BJ (cell line): ENCODE measurements at places on chromosomes 7 and 10. TPM values are rescaled to one million over a fixed set of nuclear protein-coding genes. Genes with fewer than 3 reads are reported as not detected.

MTG1 gene
- 30.9 and 38.1 TPM in 2 replicates for polyA plus RNA-seq

RP9 gene
- polyA plus RNA-seq = 16.2 and 18.6 TPM in 2 replicates

FGL2 gene
- polyA plus RNA-seq = 0.01 TPM in 1 of 2 replicates, not detected in the other

AKR1D1 gene
- polyA plus RNA-seq = not detected in 2 replicates

DDC gene
- not detected in 2 replicates for polyA plus RNA-seq

OPN4 gene
- polyA plus RNA-seq = not detected in 2 replicates

ODAD2 gene
- 3.9 and 7.5 TPM in 2 replicates for polyA plus RNA-seq

BTBD16 gene
- not detected in 2 replicates for polyA plus RNA-seq

ENTPD1 gene
- 0.04 and 0.20 TPM in 2 replicates for polyA plus RNA-seq

TAS2R3 gene
- 0.29 TPM in 1 of 2 replicates, not detected in the other for polyA plus RNA-seq

DNA sequence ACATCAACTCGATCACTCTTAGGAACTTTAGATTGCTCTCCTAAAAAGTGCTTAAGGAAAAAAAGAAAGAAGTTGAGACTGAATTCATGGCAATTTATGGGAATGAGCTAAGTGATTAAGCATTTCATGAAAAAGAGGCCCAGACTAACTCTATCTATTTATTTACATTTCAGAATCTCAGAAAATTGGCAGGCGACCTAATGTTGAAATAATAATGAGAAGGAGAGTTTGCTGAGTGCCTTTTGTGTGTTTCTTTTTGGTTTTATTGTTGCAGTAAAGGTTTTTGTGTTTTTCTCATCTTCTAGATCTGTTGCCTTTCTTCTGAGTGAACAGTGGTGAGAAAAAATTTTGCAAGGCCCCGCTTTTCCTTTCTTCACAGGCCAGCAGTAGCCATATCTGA, 3.8 kb downstream of the GRK5 start:
- peak; percentile 87 for DNase-seq

DNA sequence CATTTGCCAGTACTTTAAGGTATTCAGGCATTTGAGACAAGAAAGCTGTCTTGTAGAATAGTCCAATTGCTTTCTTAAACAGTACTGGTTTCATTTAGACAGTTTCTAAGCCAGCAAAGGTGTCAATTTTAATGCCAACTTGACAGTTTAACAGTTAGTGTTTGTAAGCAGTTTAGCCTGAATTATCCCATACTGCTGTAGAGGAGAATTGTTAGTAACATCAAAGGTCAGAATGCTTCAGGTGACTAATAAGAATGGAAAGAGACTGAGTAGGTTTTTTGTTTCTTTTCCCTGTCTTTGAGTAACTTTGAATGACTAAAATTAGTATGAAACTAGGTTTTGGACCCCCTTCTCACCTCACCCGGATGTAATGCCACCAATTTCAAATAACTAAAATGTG, 29.5 kb upstream of the VDAC2 start:
- DNase-seq = no peak

DNA sequence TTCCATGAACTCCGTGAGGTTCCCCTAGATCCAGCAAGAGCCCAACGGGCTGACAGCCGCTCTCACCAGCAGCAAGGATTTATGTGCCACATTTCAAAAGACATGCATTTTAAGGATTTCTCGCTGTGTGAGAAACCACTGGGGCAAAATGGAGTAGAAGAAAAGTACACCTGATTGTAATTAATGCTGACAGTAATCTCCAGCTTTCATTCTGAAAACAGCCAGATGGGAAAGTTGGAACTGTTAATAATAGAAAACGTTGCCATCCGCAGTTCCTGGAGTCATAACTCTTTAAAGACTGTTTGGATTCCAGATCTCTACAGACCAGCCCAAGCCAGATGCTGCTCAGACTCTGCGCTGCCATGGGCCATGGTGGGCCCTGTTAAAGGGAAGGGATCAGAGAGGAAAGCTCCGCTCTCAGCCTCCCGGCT, 216.9 kb upstream of the GLI3 start:
- peak; percentile 27 for DNase-seq

GRCh38 chr7:64314566-64314965, 805 bp downstream of the ZNF736 start:
- no peak for DNase-seq

GRCh38 chr7:65307651-65308299, 65.9 kb upstream of the ZNF92 start:
- DNase-seq = no peak

GRCh38 chr10:10629512-10629911, 388.2 kb upstream of the CELF2 start:
- no peak for DNase-seq

GRCh38 chr10:34181553-34182300, 633.4 kb downstream of the PARD3 start:
- DNase-seq = no peak

DNA sequence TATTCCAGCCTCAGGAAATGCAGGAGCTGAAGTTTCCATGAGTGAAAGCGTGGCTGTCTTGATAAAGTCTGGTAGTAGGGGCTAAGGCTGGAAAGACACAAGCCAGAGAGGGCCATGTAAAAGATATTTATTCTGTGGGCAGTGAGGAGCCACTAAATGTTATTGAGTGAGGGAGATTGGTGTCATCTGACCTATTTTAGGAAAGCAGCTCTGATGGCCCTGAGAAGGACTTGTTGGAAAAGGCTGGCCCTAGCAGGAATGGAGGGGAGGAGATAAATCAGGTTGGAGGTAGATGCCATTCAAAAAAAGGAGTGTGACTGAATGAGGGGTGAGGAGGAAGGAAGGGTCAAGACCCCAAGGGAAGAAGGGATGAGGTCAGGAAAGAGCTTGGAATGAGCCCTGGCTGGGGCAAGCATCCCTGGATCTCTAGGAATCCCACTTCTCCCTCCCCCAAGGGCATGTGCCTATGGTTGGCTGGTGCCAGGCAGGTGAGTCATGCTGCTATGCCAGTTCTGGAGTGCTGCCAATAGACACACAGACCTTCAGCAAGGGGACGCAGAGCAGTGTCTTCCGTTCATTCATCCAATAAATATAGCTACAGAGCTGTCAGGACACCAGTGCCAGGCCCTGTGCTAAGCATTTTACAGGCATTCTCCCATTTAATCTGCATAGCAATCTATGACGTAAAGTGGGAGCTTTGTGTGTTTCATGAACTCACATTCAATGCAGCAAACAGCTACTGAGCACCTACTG, 2.0 kb downstream of the ANKRD2 start:
- DNase-seq = no peak

GRCh38 chr10:97140902-97141745, 44.6 kb downstream of the SLIT1 start:
- no peak for DNase-seq

- no peak for DNase-seq
These were observed 2.0 kb downstream of the ZMIZ1 start for GRCh38 chr10:79070606-79071395.

- DNase-seq = no peak
These were observed 401.9 kb downstream of the TNS3 start for GRCh38 chr7:47179812-47180515.

DNA sequence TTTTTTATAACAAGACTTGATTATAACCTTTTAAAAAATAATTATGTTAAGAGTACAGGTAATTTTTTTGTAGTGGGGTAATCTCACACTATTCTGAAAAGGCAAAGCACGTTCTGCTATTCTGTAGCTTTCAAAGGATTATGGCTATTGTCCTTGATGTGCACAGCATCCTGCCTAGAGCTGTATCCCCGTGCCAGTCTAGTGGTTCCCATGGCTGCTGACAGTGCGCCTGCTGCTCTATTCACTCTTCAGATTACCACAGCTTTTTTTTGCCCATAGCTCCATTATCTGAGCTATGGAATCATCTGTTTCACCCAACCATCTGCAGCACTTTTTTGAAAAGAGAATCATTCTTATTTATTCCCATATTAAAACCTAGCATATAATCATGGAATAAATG, 723.4 kb downstream of the PHTF2 start:
- no peak for DNase-seq

- no peak for DNase-seq
These were observed 168.4 kb upstream of the IMMP2L start for GRCh38 chr7:111730476-111731300.

DNA sequence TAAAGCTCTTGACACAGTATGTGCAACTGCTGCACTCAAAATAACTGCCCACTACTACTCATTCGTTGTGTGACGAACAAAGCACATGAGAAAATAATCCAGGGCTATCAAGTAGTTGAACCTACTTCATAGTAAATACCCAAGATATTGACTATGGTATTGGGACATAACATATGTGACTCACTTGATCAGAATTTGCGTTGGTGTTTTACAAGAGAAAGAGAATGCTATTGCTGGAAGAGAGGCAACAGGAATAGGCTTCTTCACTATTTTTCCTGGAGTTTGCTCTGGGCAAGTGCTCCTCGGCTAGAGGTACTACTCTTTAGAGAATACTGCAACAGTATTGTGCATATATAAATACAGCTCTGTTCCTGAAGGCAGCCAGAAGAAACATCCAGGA, 2.5 kb downstream of the DGKB start:
- no peak for DNase-seq

DNA sequence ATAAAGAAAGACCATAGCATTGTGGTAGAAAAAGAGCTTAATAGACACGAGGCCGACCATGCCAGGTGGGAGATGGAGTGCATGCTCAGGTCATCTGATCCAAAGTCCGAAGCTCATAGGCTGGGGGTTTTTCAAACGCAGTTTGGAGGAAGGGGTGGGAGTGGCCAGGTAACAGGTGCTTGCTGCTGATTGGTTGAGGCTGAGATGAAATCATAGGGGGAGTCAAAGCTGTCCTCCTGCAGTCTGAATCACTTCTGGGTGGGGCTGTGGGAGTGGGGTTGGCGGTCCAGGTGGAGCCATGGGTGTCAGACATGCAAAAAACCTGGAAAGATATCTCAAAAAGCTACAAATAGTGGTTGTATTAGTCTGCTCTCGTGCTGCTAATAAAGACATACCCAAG, 2.8 kb upstream of the ERCC6 start:
- no peak for DNase-seq

DNA sequence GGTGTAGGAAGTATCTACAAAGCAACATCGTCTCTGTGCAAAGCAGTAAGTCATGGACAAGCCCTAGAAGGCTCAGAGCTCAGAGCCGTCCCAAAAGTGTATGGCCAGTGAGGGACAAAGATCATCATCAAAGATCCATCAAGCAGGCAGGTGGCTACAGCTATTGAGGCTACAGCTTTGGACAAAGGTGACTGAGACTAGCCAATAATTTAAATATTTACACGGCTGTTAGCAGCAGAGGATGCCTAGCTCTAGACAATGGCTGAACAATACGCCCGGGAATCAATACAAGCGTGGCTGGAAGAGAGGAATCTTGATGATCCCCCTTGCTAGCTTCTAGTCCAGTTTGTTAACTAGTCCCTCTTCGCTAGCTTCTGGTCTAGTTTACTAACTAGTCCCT, 17.9 kb downstream of the NMT2 start:
- no peak for DNase-seq

GRCh38 chr7:127034186-127034806, 218.4 kb downstream of the GRM8 start:
- no peak for DNase-seq

DNA sequence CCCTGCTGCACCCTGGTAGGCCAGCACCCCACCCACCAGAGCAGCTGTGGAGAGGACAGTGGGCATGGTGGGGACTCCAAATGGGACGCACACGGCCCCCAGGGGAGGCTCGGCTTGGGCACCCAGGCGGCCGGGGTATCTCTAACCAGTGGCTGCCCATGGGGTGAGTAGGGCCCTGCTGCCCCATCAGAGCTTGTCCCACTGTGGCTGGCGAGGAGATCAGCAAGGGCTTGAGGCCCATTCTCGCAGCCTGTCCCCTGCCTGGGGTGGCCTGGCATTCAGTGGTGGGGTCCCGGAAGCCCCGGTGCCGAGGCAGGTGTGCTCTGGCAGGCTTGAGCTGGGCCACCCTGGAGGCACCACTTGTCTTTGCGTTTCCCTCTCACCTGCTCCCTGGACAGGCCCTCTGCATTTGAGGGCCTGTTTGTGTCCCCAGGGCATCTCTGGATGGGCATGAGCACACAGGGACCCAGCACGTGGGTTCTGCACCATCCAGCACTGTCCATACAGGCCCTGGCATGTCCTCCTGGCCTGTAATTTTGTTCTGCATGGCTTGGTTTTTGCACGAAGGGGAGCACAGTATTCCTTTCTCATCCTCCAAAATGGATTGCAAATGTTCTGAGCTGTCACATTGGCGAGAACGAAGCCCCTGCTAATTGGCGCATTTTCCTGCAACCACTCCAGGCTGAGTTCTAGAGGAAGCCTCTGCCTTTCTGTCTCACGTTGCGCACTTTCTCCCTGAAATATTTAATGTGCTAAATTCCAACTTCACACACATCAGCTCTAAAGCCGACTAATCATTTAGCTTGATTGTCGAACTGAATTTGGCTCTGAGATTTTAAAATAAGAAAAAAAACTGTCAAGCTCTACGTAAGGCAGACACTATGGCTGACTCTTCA, 27.2 kb downstream of the PWWP2B start:
- DNase-seq = no peak

DNA sequence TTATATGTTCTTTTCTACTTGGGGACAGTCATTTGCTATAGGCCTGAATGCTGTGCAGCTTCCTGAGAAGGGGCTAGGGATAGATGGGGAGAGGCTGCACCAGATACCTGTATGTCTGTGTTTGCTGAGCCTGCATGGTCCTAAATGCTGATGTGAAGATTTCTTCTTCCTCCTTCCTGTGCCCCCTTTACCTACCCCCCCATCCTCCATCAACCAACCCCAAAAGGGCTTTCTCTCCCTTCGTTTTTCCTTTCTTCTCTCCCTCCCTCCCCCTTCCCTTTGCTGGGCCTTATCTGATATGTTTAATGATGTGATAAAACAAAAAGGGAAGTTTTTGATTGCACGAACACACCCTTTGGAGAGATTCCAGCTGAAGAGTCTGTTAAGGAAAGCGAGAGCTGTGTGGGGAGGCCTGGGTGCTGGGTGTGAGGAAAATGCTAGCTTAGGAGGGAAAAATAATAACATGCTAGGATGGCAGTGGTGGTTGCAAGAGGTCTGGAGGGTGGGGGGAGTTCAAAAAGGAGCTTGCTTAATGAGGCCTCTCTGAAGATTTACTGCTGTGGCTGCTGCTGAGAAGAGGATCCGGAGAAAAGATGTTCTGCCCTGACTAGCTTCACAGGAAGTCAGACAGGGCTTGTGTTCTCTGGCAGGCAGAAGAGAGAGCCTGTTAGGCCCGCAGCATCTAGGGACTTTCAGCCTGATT, 101.8 kb downstream of the SAMD9 start:
- DNase-seq = no peak

- DNase-seq = no peak
These were observed 68.2 kb downstream of the CHST15 start for GRCh38 chr10:124025152-124025551.

DNA sequence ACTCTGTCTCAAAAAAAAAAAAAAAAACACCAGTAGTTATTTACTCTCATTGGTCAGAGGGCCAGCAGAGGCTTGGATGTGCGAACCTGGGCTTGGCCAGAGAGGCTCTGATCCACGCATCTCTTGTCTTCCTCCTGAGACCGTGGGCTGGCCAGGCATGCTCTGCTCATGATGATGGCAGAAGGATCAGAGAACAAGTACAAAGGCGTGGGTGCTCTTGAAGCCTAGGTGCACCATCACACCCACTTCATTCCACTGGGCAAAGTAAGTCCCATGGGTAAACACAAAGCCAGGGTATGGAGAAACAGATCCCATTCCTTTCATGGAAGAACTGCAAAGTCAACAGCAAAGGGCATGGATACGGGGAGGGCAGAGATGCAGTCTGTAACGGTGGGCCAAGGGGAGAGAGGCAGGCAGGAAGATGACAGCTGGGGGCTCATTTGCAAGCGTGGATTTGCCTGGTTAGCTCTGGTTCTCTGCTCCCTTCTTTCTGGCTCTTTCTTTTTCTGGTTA, 128.2 kb upstream of the SDK1 start:
- DNase-seq = no peak

GRCh38 chr7:105105579-105105978, 91.6 kb downstream of the KMT2E start:
- no peak for DNase-seq
